ENCODE measurements at places on chromosomes 16 and 17.

GRCh38 chr17:72107100-72107499 lies 13.7 kb upstream of the SOX9 start:
- no peak for DNase-seq

- DNase-seq = no peak
Measured at GRCh38 chr16:68197250-68197649, 38.7 kb downstream of the ESRP2 start.

GRCh38 chr17:35218915-35219314 lies 24.0 kb upstream of the SLFN5 start:
- DNase-seq = no peak

DNA sequence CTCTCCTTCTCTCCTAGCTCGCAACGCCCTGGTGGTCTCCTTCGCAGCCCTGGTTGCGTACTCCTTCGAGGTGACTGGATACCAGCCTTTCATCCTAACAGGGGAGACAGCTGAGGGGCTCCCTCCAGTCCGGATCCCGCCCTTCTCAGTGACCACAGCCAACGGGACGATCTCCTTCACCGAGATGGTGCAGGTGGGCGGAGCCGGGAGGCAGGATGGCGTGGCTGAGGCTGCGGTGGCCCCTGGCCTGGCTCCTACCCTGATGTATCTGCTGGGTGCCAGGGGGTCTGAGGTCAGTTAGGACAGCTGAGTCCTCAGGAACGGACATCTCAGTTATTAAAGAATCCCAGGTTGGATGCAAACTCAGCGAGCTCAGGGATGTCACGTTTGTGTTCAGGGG lies 16.7 kb downstream of the SLC26A11 start:
- DNase-seq = no peak

DNA sequence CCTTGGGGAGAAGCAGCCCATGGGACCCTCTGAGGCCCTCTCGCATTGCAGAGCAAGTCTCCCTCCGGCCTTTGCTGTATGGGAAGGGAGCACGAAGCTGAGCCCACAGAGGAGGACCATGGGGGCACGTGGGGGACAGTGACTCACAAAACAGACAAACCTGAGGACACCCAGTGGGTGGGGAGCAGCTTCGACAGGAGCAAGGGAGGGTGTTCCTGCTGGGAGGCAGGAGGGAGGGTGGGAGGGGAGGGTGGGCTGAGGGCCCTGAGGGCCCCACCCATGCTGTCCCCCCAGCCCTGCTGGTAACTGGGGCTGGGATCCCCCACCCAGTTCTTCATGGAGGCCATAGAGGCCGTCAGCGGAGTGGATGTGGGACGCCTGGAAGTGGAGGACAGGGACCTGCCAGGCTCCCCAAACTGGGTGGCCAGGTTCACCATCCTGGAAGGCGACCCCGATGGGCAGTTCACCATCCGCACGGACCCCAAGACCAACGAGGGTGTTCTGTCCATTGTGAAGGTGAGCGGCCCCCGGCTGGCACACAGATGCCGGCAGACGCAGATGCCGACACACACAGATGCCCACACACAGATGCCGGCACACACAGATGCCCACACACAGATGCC lies 12.5 kb downstream of the SLC22A31 start:
- DNase-seq = no peak

GRCh38 chr17:78415821-78416711 lies 37.6 kb downstream of the PGS1 start:
- DNase-seq = no peak

DNA sequence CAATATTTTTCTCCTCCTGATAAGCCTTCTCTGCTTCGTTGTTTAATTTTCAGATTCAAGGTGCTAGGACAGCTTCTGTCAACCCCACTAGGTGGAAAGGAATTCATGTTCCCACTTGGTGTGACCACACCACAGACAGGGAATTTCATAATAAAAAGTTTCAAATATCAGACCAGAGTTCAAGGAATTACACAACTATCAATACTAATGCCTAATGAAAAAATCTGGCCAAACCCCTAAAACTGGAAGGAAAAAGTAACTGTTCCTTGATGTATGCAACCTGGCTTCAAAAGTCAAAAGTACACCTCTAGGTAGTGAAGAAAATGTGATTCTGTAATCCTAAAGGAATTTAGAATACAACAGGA lies 87.8 kb upstream of the CORO6 start:
- no peak for DNase-seq

DNA sequence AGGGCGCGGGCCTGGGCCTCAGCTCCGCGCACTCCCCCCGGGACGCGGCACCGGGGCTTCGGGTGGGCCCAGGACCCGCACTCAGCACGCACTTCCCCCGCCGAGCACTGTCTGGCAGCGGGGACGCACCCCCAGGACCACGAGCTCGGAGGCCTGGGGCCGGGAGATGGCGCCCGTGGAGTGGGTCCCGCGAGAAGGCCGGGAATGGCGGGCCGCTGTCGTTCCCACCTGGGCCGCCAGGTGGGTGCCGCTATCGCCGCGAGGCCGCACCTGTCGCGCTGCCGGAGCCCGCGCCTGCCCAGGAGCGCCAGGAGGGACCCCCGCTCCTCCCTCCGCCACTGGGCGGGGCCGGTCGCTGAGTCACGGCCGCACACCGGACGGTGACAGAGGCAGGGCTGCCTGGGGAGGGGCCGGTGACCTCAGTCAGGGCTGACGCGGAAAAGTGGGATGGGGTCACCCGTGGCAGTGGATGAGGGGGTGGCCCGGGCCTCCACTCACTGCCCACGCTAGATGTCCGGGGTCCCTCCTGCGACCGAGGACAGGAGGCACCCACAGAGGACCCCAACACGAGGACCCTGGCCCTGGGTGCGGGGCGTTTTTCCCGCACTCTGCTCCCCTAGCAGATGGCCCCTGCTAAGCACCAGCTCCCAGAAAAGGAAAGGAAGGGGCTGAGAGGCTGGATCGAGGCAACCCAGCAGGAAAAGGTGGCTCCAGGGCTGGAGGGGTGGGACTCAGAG lies 6.9 kb upstream of the ACTG1 start:
- peak; percentile 51 for DNase-seq

DNA sequence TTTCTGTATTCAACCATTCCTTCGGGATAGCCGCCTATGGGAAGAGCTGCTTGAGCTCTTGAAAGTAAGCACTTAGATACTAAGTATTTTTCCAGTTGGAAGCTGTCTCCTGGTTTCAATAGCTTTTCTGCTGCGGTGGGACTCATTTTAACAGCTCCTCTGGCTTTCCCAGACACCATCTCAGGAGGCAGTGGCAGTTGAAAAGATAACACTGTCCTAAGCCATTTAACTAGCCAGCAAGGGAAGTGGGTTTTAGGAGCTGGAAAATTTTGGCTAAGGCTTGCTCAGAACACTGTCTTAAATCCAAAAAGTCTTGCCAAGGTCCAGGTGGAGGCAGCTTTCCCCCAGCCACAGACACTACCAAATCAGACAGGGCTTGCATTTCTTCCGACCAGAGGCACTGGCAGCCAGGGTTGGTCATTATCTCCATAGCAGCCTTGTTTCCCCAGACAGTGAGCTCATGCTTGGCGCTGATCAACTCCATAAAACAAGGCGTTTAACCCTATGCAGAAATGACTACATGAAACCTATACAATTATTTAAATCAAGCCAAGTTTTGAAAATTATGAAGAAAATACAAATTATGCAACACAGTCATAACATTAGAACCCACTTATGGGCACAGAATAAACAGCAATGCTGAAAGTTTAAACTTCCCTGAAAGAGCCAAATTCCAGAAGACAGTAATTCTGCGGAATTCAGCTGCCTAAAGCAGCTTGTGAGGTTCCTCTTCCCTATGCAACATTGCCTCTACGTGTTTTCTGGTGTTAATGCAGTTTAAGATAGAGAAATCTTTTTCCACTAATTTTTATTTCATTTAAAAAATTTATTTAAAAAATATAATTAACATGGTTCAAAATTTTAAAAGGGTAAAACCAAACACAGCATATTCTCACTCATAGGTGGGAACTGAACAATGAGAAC lies 25.0 kb downstream of the GABARAPL2 start:
- DNase-seq = no peak

DNA sequence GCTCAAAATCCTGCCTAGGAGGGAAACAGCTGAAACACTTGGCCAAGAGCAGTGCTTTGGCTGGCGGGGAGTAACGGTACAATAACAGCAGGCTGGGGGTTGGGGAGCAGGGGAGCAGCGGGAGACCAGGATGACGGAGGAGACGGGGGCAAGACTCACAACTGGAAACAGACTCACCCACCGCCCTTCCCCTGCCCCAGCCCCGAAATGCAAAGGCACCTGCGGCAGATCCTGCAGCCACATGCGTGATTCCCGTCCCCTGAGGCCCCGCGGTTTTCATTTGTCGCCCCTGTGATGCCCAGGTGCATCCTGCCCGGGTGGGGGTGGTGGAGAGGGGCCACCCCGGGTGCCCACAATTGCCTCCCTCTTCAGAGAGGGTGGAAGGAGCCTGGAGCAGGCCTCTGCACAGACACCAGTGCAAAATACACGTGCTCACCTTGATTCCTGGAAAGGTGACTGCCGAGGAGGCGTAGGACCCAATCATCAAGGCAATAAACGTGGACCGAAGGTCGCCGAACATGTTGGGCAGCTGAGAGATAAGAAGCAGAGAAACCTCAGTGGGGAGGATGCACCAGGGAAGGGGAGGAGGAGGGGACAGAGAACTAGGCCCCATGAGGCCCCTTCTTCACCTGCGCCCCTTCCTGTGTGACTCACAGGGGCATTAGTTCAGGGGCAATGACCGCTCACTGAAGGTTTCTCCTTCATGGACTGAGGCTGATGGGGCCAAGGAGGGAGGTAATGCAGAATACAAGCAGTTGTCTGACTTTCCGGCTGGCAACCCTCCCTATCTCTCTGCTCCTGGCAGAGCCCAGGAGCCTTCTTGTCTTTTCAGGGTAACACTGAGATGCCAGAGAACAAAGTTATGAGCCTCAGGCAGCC lies 30.4 kb upstream of the PITPNA start:
- DNase-seq = no peak

DNA sequence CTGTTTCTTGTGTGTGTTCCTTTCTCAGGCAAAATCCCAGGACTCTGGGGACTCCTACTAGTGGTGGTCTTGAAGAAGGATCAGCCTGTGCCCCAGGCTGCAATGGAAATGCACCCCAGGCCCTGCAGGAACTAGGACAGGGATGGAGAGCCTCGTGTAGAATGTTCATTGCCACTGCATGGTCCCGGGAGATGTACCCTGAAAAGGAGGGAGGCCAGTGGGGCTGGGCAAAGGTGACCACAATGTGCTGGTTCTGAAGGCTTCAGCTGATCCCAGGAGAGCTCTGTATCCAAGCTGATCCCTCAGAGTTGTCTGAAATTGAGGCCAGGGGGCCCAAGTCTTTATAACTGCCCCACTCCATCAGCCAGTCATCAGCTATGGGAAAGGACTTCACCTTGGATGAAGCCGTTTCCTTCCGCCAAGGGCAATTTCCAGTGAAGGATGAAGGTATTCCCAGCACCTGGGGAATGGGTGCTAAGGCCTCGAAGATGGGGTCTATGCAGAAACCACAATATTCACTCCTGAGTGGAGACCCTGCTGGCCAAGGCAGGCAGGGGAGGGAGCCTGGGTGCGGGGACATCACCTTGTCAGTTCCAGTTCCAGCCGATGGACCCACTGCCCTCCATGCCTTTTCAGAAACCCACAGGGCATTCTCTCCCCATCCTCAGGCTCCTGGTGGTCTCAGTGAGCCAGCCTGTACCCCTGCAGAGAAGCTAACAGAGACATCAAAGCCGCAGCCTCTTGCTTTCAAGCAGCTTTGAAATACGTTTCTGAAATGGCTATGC lies 59.9 kb upstream of the CDH5 start:
- no peak for DNase-seq
